ENCODE measurements at places on chromosomes 2 and 18.

GRCh38 chr18:61948846-61949438 is 56.1 kb upstream of the RNF152 start:
- DNase-seq, result no peak

GRCh38 chr2:107719141-107719540 is 107.6 kb upstream of the RGPD4 start:
- no peak for DNase-seq

GRCh38 chr2:6793913-6794312 is 71.8 kb downstream of the CMPK2 start:
- DNase-seq, result no peak

GRCh38 chr18:10923551-10924070 is 225.8 kb downstream of the PIEZO2 start:
- no peak for DNase-seq

DNA sequence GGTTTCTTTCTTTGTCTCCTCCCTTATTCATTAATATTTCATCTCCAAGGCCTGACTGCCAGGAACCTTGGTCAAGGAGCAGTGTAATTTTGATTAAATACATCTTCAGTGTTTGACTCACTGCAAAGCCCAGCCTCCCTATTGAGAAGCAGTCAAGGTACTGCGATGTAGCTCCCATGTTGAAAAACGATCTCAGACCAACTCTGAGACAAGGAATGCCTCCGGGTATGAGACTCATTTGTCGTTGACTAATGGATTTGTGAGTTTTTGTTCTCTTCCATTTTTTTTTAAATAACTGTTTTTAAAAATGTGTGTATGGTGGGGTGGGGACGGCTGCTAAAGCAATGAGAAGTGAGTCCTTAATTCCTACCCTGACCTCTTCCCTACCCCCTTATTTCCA is 361.6 kb downstream of the SOX11 start:
- DNase-seq, result no peak

- no peak for DNase-seq
These were observed 264.3 kb downstream of the TXNL1 start for GRCh38 chr18:56374007-56374655.

DNA sequence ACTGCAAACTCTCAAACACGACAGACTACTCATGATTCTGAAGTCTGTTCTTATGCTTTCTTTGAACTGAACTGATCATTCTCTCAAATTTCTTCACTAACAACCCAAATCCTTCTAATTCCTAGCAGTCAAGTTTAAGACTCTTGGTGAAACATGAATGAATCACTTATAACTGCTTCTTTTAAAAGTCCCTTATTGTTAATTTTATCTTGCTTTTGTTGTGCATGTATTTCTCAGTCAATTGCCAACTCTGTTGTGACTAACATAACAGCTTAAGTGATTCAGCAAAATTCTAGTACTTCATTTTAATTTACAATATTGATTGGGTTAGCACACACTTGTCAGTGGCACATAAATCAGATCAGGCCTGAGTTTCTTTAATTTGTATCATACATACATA is 357.0 kb upstream of the FSIP2 start:
- no peak for DNase-seq

DNA sequence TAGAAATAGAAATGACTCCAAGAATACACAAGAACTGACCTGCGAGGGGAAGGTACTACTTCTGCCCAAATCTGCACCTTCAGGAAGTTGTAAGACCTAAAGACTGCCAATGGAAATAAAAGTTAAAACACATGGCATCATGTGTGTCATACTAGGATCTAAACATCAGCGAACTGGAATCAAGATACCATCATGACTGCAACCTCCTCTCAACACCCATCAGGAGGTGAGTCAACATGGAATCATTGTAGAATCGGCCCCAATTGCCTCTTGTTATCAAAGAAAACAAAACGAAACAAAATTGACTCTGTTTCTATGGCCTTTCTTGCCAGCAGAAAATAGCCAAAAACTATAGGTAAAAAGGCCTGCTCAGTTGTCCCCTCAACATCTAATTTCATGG is 15.1 kb downstream of the RDH14 start:
- no peak for DNase-seq

DNA sequence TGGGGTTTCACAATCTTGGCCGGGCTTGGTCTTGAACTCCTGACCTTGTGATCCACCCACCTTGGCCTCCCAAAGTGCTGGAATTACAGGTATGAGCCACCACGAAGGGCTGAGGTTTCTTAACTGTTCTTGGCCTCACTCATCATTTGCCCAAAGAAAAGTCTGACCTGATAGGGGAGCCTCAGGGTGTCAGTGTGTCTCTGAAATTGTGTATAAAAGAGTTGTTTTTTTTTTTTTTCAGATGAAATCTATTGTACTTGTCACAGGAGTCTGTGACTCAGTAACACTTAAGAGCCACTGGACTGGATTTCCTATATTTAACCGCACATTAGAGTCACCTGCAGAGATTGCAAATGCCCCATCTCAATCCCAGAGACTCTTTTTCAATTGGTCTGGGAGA is 16.9 kb downstream of the PMAIP1 start:
- no peak for DNase-seq

DNA sequence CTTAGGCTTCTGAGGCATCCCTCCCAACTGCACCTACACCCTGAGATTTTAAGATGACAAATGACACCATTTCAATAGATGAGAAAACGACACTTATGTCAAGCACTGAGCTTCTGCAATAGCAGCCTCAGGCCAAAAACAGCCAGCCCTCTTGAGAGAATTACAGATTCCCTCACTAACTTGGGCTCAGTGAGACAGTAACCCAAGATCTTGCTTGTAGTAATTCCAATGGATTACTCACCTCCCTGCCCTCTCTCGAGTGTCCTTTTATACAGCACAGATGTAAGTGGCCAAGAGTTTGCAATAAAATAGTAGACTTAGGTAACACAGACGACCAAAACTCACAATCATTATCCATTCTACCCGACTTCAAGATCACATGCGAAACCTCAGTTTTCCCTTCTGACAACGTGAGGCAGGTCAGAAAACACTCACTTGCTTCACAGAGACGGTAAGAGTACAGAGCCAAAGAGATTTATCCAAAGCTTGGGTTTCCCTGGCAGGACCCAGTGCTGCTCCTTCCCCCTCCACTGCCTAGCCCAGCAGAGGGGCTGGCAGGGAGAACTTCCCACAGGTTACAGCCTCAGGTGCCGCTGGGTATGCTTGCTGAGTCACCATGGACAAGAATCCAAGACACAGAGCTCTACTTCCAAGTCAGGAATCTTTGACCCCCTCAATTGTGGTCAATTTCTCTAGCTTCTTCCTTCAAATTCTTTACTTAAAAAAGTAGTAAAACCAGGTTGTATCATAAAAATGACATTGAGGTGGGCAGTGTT is 181.4 kb downstream of the MYO5B start:
- DNase-seq, result no peak

DNA sequence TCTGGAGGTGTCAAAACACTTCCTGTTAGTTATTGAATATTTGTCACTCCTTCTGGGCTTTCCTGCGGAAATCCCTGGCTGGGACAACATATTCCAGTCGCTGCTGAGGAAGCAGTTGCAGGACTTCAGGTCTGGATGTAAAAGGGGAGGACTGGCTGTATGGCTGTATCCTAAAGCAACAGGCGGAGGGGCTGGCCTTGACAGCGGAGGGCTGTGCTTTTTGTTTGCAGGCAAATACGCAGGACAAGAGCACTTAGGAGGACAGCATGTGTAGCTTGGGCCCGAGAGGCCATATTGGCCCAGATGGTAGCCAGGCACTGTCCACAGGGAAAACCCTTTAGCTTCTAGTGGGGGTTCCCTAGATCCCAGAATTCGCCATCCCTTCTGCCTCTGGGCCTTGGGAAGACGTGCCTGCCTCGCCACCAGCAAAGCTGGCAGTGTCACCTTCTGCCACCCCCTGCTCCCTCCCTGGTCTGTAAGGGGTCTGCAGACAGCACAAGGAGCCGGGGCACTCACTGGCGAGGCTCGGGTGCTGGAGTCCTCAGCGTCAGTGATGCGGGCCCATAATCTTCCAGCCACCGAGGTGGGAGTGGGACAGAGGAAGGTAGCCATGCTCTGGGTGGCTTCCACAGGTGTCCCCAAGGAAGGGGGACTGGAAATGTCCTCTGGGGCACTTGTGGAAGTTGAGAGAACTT is 6.7 kb downstream of the NPPC start:
- DNase-seq, result no peak

GRCh38 chr2:235458839-235459273 is 35.0 kb upstream of the AGAP1 start:
- no peak for DNase-seq

DNA sequence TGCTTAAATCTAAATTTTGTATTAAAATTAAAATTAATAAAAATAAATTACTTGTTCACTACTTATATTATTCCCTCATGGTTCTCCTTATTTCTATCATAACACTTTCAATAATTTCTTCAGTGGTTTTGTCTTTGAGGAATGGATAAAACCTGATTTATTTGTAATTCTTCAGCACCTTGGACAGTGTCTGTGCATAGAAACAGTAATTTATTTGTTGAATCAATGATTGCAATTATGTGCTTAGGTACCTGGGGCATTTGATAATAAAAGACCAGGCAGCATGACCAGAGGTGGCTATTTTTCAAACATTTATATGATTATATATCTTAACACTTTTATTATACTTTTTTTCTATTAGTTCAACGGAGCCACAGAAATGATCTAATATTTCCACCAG is 1062.7 kb downstream of the DSC3 start:
- no peak for DNase-seq

DNA sequence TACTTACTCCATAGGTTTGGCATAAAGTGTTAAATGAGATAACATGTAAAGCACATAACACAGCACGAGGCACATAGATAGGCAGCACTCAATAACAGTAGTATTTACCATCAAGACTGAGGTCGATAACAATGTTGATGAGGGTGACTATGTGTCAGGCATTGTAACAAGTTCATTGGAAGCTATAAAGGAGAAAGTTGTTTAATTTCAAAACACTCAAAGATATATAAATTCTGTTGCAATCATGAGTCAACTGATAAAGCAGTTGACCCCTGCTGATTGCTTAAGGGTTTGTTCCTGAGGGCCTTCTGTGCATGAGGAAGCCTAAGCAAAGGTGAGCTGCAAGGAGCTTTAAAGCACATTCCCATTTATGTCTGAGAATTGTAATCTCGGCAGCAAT is 760.5 kb downstream of the SATB2 start:
- no peak for DNase-seq

DNA sequence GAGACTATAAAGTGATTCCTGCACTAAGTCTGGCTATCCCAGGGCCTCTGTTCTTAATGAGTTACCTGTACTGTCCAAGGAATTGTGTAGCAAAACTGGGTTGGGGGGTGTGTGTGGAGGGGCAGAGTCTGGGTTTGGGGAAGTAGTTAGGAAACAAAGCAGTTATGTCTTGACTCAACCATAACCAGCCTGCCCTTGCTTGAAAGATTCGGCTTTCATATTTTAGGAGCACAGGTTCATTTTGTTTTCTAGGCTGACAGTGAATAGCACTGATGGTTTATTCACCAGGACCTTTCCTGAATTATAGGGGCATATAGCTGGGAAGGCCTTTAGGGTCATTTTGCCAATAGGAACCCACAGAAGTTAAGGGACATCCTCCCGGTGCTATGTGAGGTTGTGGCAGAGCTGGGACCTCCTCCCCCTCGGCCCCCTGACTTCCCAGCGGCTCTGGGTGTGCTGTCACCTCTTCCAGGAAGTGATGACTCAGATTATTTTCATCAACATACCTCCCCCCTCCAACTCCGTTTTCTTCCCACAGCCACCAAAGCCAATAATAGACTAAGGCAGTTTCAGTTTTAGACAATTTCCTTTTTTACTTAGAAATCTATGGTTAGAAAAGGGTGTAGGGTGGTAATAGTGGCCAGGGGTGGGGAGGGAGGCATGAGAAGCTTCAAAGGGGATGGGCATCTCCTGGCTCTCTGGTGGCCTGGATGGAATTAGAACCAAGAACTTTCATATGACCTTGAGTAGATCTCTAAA is 44.8 kb downstream of the SETBP1 start:
- DNase-seq, result no peak

DNA sequence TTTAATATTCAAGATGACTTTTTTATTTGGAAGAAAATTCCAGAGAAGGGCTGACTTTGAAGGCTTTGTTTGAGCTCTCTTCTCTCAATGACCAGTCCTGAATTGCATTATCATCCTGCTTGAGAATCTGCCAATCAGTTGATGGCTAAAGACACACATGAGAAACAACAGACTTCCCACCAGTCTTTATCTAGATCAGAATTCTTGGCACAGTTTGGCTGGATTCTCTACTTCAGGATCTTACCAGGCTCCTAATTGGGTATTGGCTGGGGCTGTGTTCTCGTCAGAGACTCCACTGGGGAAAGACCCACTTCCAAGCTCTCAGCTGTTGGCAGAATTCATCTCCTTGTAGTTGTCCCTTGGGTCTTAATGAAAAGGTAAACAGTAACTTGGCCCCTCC is 86.0 kb downstream of the WDSUB1 start:
- no peak for DNase-seq

DNA sequence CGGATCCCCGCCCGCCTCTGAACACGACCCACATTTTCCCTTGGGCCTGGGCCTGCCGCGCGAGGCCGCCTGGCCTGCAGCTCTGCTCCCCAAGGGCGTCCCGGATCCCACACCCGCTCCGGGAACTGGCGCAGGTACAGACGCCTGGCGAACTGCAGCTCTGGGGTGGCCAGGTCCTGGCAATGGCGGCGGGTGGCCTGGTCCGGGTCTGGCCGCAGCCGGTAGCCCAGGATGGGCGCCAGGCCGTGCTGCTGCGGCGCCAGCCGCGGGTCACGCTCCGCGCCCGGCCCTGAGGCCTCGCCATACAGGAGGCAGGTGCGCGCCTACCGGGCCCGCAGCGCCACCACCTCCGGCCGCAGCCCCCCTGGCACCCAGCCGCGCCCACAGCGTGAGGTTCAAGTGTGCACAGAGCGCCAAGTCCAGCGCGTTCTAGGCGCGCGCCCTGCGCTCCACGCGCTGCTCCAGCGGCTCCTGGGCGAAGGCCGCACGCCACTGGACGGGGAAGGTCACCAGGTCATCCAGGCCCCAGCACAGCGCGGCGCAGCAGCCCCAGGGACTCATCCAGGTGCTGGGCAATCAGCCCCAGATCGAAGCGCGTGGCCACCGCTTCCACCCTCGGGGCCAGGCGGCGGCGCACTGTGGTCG is 9.5 kb downstream of the AQP12A start:
- DNase-seq, result no peak

- peak; percentile 10 for DNase-seq
These were observed 1.3 kb downstream of the FMNL2 start for GRCh38 chr2:152336119-152336853.

DNA sequence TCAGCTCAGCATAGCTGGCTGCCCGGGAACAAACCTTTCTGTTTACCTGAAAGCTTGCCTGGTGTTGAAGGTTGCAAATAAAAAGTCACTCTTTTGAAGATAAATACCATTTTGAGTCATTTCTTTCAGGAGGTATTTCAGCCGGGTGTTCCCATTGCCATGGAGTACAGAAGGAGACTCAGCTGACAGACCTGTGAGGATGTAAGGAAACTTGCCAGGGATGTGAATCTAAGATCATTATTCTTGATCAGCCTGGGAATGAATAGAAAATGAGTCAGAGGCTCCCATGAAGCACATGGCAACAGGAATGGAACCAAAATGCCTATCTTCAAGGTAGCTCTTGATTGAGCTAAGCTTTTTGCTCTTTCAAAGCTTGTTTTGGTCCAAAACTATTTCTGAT is 231.2 kb downstream of the CYRIA start:
- DNase-seq, result no peak

Data from NCI-H2171 (cell line).